ENCODE measurements at places on chromosomes 11 and 22.

- DNase-seq, result no peak
Observed at GRCh38 chr11:115803073-115803740, 299.0 kb upstream of the CADM1 start.

DNA sequence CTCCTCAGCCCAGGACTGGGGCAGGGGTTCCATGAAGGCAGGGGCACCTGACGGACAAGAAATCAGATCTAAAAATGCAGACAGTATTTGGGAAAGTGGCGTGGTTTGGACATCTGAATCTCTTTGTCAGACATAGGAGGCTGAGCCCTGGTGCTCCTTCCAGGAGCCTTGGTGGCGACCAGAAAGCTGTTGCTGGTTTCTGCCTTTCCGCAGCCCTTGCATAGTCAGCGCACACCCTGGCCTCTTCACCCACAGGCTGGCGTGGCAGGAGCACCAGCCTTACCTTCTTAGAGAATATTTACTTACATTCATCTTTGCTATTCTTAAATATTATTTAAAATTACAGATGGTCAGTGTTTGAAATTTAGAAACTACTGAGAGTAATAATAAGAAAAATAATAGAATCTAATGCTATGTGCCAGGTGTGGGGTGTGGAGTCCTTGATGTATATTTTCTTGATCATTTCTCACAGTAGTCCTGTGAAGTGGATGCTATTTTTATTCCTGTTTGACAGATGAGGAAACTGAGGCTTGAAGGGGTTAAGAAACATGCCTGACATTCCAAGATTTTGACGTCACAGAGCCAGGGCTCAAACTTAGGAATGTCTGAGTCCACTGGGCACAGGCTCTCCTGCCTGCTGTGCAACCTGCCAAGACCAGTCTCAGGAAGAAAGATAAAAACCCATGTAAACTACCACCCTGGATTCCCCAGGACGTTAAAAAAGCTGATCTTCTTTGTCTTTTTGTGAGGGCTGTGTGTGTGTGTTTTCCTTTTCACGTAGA lies 51.6 kb downstream of the TBC1D22A start:
- DNase-seq, result no peak

DNA sequence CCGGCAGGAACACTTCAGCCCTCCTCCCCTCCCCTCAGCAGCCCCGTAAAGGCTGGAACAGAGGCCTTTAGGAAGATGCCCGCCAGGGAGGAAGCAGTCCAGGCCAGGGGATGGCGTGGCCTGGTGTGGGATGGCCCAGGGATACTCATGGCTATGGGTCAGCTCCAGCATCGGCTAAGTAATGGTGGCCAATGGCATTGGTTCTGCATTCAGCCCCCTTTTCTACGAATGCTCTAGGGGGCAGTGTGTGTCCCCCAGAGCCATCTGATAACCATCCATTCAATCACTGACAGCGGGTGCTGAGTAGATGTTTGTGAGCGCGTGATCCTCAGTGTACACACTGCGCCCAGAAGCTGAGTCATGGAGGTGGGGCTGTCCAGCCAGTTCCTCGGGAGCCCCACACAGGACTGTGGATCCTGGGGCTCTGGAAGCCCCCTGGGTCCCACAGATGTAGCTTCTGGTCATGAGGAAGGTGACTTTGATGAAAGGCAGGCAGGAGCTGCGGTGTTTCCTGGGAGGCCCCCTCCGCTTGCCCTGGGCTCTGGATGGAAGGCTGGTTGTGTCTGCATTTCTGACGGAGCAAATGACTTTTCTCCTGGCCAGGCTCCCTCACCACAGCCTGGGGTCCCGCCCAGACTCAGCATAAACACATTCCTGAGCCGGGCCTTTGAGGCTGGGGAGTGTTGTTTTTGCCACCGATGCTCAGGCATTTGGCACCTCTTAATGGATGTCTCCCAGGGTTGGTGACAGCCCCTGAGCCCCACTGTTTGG lies 46.5 kb downstream of the FBLN1 start:
- DNase-seq, result no peak

GRCh38 chr11:396511-396947 lies 2.5 kb downstream of the PKP3 start:
- no peak for DNase-seq

DNA sequence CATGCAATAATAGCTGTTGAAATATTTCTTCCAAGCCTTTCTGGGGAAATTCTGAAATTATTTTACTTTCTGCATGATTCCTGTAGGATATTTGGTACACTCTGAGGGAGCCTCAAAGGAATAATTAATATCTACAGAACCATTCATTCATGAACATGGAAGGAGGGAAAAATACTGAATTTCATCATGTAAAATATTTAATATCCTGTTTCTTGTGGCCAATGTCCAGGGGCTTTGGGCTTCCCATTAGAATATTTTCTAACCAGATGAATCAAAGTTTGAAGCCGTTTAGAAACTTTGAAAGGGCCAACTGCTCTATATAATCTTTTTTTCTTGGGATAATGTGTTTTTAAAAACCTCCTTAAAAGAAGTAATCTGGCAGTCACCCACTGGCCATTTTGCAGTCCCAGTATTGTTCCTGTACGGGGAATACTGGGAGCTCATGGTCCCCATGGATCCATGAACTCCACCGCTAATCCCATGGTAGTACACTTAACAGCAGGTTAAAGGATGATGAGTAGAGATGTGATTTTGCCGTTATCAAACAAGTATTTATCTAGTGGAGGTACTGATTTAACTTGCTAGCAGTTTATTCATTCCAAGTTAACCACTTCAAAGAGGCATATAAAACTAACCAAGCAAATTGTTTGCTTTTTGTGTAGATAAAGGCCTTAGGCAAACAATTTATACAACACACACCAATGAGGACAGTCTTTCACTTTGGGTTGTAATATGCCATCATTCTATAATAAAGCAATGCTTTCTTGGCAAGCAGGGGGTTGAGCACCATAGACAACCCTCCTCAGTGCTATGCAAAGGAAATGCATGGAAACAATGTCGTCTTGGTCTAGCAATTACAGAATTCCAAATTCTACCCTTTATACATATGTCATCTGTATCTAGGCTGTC lies 34.5 kb upstream of the BLID start:
- DNase-seq, result no peak

All from stimulated activated CD4-positive, alpha-beta T cell treated with anti-CD3 and anti-CD28 coated beads, Interleukin-4, amount 100 ng/mL, for 4 hours (primary cell).